Cerebellar nuclear complex (tissue), 1 donor: ENCODE measurements at places on chromosomes 2 and 18.

GRCh38 chr2:11367170-11367730, 22.8 kb upstream of the ROCK2 start:
- DNase-seq, result no peak

GRCh38 chr2:8394569-8395359, 287.1 kb upstream of the ID2 start:
- no peak for DNase-seq

DNA sequence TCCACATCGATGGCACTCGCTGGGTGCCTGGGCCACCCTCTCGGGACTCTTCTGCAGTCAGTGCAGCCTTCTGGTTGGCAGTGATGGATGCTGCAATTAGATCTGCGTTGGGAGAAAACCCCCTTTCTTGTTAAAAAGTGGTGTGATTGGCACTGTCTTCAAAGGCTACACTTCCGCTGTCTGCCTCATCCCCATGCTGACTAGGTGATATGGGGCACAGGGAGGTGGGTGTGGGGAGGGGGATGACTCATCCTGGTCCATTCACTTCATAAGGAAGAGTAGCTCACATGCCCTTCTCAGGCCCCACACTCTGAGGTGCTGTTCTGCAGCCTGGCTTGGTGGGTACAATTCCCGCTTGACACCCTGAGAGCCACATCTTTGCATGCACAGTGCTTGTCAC, 77.4 kb downstream of the THNSL2 start:
- DNase-seq, result no peak

DNA sequence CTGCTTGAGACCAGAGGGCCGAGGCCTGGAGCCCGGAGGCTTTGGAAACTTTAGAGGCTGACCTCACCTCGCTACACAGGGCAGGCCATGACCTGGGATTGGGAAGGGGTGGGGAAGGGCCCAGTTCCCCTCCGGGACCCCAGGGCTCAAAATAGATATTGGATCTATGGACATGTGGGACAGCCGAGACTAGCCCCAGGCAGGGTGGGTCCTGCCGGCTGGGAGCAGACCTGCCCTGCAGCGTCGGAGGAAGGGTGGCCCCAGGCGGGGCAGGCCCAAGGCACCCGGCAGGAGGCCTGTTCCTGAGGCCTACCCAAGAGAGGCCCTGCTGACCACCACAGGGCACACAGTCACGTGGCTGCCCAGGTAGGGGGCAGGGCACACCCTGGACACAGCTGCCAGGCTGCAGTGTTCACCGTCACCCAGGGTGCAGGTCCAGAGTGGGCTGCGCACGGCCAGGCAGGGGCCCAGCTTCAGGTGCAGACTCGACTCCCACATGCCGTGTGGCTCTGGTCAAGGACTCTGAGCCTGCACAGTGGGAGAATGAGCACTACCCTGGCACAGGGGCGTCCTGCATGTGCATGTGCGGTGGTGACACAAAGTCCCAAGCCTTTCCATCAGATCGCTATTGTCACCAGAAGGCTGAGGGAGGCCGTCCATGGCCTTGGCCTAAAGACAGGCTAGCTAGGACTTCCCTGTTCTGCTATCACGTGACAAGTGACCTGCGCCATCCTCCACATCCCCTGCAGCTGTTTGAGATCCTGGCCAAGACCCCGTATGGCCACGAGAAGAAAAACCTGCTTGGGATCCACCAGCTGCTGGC, 13.2 kb downstream of the ANO7 start:
- DNase-seq, result no peak

DNA sequence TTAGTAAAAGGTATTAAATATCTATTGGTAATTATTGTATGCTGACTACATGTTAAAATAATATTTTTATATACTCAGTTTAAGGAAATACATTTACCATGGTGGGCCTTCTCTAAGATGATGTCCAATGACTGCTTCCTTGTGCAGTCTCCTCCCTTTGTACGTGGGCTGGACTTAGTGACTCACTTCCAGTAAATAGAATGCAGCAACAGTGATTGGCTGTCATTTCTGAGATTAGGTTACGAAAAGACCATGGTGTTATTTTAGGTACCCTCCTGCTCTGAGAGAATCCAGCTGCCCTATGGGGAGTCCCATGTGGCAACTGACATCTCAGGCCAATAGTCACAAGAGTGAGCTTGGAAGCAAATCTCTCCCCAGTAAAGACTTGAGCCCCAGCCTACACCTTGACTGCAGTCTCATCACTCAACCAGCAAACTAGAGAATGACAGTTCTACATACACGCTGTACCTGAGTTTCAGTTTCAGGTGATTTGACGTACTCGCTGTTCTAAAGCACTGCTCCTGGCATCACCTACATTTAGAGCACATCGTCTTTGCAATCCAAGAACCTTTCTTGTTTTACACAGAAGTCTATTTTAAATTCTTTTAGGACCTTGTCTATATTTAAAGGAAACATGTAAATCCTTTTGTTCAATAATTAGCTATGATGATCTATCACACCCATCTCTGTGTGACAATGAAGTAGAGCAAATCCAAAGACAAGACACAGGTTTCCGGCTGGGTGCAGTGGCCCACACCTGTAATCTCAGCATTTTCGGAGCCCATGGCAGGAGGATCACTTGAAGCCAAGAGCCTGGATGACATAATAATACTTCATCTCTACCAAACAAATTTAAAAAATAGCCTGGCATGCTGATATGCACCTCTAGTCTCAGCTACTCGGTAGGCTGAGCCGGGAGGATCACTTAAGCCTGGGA, 87.2 kb downstream of the COBLL1 start:
- no peak for DNase-seq

GRCh38 chr18:8814206-8814605, 108.8 kb downstream of the MTCL1 start:
- DNase-seq, result no peak
